ENCODE measurements at places on chromosomes 2 and 18.

DNA sequence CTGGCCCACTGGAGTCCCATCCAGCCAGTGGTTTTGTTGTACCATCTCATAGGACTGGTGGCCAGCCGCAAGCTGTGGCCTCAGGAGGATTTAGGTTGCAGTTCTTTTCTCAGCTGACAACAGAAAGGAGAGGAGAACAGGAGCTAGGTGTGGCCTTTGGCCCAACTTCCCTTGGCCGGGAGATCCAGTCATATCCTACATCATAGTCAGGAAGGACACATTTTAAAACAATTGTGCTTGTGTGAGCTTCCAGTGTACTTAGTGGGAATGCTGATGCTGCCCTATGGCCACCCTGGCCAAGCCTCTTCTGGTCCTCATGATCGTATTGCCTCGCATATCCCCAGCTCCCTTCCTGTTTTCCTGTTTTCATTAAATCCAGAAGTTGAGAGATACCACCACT, 98.1 kb downstream of the WDSUB1 start:
- no peak overlapping the region for H3K4me3 ChIP-seq
- H3K4me1 ChIP-seq: peaks cover 5% of the 10 kb centered on the region
- H3K36me3 ChIP-seq: peaks cover 9% of the 10 kb centered on the region
- no peaks in the 10 kb centered on the region for H3K27me3 ChIP-seq
- no peak overlapping the region for H3K27ac ChIP-seq
- DNase-seq: no peak

DNA sequence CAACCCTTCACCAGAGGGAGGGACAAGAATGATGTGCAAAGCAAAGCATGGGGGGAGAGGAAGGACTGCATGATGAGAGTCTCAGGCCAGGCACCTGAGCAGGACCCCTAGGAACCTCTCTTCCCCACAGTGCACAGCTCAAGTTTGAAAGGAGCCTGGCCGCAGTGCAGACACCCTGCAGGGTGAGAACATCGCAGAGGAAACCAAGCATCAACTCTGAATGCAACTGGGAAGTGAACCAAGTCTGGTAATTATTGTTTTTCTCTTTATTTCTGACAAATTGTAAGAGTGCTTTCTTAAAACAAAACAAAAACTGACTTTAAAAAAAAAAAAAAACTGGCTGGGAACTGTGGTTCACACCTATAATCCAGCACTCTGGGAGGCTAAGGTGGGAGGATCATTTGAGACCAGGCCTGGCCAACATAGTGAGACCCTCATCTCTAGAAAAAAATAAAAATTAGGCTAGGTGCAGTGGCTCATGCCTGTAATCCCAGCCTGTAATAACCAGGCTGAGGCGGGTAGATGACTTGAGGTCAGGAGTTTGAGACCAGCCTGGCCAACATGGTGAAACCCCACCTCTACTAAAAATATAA, 15.3 kb downstream of the NPC1 start:
- H3K27me3 ChIP-seq: no peaks in the 10 kb centered on the region
- DNase-seq: no peak
- H3K27ac ChIP-seq: no peak overlapping the region
- H3K4me3 ChIP-seq: no peak overlapping the region
- peaks cover 18% of the 10 kb centered on the region for H3K4me1 ChIP-seq

DNA sequence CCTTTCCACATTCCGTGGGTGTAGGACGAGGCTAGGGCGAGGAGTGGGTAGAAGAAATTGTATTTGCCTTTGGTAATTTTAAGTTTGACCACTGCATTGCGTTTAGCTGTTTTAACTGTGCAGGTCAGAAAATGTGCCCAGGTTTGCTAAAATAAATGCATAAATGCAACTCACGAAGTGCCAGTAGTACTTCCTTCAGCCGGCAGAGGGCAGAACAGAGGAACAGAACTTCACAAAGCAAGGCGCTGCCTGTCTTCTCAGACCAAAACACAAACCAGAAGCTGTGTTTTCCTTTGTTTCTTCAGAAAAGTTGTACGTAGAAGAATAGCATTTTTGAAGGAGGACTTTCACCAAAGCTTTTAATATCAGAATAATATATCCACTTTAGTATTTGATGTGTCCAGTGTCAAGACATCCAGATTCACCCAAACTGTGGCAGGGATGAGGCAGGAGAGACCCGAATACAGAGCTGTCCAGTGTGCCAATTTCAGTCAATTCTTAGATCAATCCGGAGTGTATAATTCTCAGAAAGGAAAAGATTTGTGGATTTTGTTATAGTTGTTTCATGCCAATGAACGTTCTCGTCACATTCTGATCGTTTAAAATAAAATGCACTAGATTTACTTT, 348.6 kb downstream of the DLGAP1 start:
- no peak for DNase-seq
- no peaks in the 10 kb centered on the region for H3K27me3 ChIP-seq
- no peaks in the 10 kb centered on the region for H3K36me3 ChIP-seq
- H3K27ac ChIP-seq: no peak overlapping the region

DNA sequence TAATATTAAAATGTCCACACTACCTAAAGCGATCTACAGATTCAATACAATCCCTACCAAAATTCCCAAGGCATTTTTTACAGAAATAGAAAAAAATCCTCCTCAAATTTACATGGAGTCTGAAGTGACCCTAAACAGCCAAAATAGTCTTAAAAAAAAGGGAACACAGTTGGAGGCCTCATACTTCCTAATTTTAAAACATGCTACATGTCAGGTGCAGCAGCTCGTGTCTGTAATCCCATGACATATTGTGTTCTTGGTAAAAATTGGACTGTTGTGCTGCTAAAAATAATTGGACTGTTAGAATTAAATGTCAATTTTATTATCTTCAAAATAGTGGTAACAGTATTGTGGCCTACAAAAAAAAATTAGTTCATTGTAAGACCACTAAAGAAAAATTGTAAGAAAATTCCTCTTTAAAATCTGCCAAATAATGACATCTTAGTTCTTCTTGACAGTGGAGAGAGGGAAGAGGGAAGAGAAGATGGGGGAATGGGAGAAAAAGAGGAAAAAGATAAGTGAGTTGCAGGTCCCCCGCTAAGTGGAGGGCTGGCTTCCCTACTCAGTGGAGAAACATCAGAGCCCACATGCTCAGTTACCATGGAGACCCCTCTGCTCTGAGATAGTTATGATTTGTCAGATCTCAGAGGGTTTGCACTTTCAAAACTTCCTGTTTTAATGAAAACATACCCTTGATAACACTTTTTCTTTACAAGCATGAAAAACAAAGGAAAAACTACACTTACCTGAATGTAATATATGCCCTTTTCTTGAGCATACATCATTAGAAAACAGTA, 46.5 kb downstream of the UNC50 start:
- DNase-seq: no peak
- no peaks in the 10 kb centered on the region for H3K36me3 ChIP-seq
- H3K27ac ChIP-seq: no peak overlapping the region
